ENCODE measurements at places on chromosomes 6 and 20. TPM values are rescaled to one million over a fixed set of nuclear protein-coding genes. Genes with fewer than 3 reads are reported as not detected.

LST1 gene
- total RNA-seq = not detected

ZNF334 gene
- total RNA-seq = not detected

KCNG1 gene
- total RNA-seq = 13.9 TPM

ATAT1 gene
- total RNA-seq = 6.0 TPM

LAMA5 gene
- total RNA-seq = 408 TPM

GRM4 gene
- 0.05 TPM for total RNA-seq

PKIG gene
- total RNA-seq = 38.6 TPM

RSPO3 gene
- 86.4 TPM for total RNA-seq

HNF4A gene
- total RNA-seq = 14.5 TPM

CDSN gene
- total RNA-seq = not detected
